Stimulated activated CD8-positive, alpha-beta memory T cell treated with anti-CD3 and anti-CD28 coated beads, Interleukin-4, amount 100 ng/mL, for 48 hours (primary cell): ENCODE measurements at places on chromosomes 4 and X.

GRCh38 chr4:36133658-36134057 lies 110.7 kb downstream of the ARAP2 start:
- no peak for DNase-seq

GRCh38 chr4:184228056-184228705 lies 10.5 kb upstream of the ENPP6 start:
- DNase-seq = no peak

DNA sequence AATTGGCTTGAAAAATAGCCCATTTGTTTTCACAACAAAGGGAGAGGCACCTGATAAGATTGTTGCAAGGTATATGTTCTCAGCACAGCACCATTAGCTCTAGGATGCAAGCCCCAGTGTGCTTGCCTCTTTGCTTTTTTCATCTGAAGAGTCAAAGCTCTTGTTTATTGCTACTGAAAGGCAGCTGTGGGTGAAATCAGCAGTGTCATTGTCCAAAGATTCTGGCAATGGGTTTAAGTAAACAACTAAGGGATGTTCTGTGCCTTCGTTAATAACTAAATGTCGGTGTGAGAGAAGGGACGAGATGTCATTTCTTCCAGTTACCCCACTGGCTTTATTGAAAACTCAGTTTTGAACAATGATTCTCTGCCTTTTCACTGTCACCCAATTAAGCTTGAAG lies 567.7 kb downstream of the KCNIP4 start:
- DNase-seq = no peak

- no peak for DNase-seq
Measured at GRCh38 chr4:187908079-187908561, 87.5 kb upstream of the ZFP42 start.

DNA sequence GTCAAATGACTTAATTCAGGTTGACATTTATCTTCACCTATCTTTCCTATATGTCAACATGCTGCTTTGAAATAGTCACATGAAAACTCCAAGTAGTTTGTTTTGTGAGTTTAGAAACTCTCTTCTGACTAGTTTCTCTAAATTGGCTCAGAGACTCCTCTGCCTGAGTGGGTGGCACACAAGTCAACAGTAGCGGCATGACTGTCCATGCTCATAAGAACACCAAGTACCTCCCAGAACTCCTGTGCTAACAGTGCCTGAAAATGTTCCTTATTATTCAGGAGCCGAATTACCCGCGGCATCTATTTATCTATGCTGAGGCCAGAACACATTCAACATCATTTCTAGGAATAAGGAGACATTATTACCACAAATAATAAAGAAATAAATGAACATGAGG lies 116.3 kb downstream of the SORBS2 start:
- DNase-seq = no peak

DNA sequence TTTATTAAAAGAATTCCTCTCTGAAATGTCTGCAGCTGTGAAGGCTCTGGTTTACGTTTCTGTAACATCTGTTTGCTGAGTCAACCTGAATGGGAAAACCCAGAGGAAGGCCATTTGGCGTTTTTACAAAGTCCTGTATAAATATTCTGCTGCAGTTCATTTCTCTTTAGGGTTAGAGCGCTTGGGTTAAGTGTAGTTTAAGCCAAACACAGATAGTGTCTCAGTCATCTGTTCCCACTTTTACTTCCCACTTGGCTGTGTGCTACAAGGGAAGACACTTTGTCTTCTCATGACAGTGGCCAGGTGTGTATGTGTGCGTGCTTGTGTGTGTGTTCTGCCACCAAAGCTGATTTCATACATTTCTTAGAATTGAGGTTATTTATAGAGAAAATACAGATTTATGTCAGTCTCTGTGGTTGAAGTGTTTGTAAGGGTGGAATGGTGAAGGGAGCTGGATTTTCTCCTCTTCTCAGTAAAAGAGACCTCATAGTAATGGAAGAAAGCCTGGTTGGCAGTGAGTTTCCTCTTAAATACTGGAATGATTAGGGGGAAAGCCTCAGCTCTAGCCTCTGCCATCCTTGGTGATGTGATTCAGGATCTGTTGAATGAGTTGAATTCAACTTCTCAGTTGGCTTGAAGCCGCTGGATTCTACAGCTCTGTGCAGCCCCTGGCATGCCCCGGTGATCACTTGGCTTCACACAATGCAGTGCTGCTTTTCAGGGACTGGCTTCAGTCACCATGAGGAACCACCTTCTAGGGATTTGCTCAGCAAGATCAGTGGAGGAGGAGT lies 50.6 kb downstream of the JADE1 start:
- no peak for DNase-seq

GRCh38 chr4:153531000-153531358 lies 64.8 kb downstream of the TMEM131L start:
- DNase-seq = no peak

DNA sequence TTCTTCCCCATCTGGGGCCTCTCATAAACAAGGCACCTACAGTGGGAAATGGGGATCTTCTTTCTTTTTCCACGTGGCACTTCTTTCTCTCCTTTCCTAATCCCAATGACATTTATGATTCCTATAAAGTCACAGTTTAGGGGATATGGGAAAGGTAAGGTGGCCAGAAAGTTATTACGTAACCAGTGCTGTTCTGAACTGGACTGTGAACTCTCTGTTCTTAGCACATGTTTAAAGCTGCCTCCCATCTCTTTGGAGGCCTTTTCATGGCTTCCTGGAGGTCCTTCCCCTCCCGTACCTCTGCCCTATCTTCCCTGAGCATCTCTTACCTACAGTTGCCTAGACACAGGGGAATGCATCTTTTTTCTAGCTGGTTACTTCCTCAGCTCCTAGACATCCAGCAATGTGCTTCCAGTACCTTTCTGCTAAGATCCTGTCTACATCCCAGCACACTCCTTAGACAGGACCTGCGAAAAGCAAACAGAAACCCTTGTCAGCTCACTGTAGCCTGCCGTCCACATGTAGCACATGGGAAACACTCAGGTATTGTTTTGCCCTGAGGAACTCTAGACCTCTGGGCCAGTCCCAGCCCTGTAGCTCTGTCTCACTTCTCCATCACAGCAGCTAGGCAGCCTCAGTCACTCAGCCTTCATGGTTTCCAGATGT lies 195.4 kb downstream of the NWD2 start:
- no peak for DNase-seq

DNA sequence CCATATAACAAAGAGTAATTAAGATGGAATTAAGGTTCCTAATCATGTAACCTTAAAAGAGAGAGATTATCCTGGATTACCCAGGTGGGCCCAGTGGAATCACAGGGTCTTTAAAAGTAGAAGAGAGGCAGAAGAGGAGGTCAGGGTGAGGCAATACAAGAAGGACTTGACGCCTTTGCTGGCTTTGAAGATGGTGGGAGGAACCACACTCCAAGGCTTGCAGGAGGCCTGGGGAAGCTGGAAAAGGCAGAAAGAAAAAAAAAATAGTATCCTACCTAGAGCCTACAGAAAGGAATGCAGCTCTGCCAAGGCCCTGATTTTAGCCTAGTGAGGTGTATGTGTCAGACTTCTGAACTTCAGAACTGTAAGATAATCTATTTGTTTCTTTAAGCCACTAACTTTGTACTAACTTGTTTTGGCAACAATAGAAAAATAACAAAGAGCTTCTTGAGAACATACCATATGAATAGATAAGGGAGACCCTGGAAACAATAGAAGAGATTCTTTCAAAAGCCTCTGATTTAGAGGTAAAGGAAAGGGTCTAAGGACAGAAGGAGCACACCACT lies 229.9 kb upstream of the TTC29 start:
- no peak for DNase-seq

DNA sequence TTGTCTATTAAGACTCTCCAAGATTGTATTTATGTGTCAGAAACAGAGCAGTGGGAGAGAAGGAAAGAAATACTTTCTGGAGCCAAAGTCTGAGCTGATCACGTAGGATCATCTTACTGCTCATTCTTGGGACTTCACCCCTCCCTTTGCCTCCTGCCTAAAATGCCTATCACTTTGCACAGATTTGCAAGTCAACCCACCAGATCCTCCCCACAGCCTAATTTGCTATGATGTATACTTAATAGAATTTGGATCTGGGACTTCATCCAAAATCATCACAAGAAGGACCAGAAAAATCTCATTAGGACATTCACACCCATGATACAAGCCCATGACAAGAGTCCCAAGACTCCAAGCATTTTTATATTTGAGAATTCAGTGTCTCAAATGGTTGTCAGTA lies 290.2 kb downstream of the FBXW7 start:
- DNase-seq = no peak

DNA sequence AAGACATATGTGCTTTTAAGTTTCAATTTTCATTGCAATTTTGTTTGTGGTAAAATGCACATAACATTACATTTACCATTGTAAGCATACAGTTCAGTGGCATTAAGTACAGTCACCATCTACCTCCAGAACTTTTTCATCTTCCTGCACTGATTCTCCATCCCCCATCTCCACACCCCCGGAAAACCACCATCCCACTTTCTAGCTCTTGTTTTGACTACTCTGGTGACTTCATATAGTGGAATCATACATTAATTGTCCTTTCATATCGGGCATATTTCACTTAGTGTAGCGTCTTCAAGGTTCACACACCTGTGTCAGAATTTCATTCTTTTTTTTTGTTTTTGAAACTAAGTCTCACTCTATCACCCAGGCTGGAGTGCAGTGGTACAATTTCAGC lies 143.5 kb downstream of the GPR143 start:
- DNase-seq = no peak

GRCh38 chr4:186400676-186401075 lies 134.7 kb downstream of the F11 start:
- DNase-seq = no peak

DNA sequence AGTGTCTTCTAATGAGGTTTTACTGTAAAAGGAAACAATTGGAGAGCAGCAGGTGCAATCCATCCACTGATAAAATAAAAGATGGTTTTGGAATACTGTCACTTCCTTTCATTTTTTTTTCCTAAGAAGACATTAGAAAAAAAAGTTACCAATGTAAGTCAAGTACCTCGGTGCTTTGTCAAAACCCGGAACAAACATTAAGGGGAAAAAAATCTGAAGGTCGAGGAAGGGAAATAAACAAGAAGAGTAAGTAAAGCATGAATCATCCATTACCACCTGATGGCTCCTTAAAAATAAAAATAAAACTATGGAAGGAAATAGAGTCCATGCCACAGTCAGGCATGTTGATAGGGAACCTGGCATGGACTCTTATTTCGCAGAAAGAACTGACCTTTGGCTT lies 15.3 kb upstream of the XPNPEP2 start:
- DNase-seq = no peak

DNA sequence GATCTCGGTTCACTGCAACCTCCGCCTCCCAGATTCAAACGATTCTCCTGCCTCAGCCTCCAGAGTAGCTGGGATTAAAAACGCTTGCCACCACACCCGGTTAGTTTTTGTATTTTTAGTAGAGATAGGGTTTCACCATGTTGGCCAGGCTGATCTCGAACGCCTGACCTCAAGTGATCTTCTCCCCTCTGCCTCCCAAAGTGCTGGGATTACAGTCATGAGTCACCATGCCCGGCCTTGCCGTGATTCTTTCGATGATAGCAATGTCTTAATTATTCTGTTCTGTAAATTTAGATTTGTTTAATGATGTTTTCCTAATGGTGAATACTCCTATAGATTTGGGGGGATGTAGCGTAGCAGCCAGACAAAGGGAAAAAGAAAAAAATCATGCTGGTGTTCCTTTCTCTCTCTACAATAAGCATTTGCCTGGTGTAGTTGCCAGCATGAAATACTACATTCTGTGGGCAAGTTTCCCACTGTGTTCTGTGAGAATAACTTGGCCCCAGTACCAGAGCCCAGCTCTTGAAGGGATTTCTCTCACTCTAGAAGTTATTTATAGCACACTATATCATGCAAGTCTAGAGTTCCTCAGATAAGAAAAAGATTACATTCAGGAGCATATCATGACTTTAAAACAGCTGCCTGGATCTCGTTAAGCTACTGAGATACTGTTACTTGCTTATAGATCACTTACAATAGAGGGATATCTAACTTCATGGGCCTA lies 15.4 kb downstream of the NIPAL1 start:
- DNase-seq = no peak

DNA sequence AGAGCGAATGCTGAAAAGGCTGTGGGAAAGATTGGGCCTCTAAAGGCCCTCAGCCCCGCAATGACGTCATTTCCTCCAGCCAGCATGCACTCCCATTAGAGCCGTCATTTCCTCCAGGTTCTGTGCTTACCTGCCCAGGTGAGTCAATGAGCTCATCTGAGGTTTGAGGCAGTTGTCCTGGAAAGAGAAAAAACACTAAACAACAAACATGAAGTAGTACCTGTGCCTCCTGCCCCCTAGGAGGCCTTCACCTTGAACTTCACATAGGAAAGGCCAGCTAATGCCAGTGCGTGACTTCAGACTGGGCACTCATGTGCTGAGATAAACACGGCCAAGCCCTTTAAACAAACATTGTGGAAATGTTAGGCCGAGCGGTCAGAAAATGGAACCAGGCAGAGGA lies 55.9 kb downstream of the FHDC1 start:
- no peak for DNase-seq

DNA sequence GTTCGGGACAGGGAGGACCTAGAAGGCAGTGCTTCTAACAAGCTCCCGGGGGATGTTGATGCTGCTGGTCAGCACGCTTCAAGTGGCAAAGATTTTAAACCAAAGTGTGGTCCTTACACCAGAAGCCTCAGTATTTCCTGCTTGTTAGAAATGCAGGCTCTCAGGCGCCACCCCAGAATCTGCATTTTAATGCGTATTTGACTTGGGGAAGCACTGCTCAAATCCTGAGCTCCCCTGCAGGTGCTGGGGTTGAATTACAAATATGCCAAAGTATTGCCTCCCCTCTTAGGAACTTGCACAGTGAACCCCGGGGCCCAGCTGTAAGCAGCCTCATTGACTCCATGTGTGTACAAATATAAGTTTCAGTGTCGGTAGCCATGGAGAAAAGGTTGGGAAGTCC lies 70.8 kb upstream of the RAI2 start:
- no peak for DNase-seq

DNA sequence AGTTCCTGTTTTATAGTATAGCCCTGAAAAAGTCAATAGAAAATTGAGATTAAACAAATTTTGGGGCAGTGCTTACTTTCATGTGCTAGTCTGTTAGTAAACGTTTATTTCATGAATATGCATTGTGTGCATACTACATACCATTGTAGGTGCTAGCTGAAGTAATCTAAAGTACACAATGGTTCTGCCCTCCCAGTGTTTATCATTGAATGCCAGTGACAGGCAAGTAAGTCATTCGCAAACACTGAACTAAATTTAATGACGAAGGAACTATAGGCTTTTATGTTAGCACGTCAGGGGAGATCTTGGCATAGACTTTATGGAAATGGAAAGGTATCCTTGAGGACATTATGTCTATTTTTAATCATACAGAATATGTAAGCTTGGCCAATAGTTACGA lies 426.9 kb upstream of the EPHA5 start:
- no peak for DNase-seq

DNA sequence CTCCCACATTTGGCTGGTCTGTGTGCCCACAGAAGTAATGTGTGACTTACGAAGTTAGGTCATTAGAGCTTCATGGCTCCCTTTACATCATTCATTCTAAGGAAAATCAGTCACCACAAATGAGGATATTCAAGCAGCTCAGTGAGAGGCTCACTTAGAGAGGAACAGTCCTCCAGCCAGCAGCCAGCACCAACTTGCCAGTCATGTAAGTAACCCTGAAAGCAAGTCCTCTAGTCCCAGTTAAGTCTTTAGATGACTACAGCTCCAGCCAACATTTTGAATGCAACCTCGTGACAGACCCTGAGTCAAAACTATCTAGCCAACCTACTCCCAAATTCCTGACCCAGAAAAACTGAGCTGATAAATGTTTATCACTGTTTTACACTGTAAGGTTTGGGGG lies 71.3 kb downstream of the LRBA start:
- no peak for DNase-seq
